ENCODE measurements at places on chromosomes 11 and 22. TPM values are rescaled to one million over a fixed set of nuclear protein-coding genes. Genes with fewer than 3 reads are reported as not detected.

DNA sequence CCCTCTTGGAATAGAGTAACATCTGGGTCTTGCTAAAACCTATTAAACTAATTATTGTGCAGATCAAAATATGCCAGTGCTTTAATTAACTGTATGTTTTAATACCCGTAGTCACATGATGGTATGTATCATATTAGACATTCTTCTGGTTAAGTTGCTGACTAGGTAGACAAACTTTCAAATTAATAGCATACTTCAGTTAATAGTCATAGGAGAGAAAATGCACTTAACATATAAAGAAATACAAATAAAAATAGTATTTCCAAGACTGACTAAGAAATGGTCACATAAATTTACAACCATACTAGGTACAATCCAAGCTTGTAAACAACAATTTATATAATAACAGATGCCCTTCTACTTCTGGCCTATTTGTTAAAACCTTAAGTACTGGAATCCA, 7.6 kb upstream of the EXPH5 start:
- DNase-seq: no peak

DNA sequence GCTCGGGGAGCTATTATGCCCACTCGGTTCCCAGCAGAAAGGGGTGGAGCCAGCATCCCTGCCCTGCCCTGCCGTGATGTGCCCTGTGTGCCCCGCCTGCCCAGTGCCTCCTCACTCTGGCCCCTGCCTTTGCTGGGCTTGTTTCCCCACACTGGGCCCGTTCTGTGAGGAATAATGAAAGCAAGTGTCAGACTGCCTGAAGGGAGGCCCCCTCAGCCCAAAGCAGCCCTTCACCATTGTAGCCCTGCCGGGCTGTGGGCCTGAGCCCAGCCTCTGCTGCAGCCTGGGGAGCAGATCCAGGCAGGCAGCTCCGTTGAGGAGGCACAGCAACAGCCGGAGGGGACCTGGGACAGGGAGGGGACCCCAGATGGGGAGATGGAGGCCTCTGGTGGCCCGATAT, 20.2 kb upstream of the NEFH start:
- no peak for DNase-seq

DNA sequence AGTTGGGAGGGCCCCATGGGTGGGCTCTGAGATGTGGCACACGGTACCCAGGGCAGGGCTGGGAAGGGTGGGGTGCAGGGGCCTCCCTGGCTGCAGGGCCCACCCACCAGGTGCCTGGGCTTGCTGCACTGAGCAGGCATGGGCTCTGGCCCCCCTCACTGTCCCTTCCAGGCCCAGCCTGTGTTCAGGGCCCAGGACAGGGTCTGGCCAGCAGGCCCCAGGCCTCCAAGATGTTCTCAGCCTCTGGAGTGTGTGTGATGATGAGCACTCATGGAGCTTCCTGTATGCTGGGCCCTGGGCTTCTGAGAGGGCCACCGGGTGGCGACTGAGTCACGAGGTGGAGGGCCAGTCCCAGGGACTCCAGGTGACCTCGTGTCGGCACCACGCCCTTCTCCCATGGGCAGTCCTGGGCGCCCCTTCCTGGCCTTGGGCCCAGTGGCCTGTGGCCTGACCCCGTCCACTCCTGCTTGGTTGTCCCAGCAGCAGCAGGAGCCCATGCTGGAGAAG, 55.9 kb upstream of the CCDC188 start:
- no peak for DNase-seq

DNA sequence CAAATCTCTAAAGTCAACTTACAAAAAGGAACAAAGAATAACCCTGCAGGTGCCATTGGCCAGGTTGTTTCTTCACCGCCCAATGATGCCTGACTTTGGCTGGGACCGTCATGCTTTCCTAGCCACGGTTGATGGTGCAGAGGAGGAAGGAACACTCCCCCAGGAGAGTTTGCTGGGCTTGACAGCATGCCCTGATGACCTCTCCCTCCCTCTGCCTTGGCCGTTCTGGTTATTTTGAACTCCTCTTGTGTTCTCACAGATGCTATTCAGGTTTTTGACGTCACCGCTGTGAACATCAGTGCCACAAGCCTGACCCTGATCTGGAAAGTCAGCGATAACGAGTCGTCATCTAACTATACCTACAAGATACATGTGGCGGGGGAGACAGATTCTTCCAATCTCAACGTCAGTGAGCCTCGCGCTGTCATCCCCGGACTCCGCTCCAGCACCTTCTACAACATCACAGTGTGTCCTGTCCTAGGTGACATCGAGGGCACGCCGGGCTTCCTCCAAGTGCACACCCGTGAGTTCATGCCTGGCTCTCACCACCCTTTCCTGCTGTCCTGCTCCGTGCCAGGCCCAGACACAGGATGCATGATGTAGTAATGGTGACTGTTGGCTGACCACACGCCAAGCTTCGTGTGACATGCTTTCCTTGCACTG, 89.0 kb upstream of the OR4B1 start:
- DNase-seq: no peak

Gene IL18
- polyA plus RNA-seq: 10.0 TPM

All from left renal pelvis (tissue), 4 donors.